ENCODE measurements at places on chromosomes 4 and X.

DNA sequence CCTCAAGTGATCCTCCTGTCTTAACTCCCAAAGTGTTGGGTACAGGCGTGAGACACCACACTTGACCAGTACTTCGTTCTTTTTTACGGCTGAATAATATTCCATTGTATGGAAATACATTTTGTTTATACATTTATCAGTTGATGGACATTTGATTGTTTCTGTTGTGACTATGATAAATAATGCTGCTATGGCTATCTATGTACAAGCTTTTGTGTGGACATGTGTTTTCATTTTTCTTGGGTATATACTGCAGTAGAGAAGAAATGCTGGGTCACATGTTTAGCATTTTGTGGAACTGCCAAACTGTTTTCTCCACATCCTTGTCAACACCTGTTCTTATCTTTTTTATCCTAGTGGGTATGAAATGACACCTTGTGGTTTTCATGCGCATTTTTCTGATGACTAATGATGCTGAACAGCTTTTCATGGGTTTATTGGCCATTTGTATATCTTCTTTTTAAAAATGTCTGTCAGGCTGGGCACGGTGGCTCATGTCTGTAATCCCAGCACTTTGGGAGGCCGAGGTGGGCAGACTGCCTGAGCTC, 37.3 kb downstream of the SAT1 start:
- DNase-seq, result no peak

GRCh38 chr4:42144028-42144427, 8.4 kb downstream of the BEND4 start:
- DNase-seq, result no peak

DNA sequence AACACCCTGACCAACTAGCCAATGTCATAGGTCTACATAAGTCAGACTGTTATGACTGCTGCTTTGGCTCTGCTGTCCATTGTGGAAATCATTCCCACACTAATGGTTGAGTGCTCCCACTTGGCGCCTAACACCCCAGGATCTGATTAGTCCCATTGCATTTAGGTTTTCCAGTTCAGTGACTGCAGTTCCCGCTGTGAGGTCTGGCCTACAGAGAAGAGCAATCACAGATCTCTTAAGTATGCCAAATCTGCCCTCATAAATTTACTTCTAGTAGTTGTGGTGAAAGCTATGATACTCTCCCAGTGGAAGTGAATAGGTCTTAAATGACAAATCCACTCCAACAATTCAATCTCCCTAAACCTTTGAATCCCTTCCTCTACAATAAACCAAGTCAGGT, 77.3 kb upstream of the IL2 start:
- DNase-seq, result no peak

DNA sequence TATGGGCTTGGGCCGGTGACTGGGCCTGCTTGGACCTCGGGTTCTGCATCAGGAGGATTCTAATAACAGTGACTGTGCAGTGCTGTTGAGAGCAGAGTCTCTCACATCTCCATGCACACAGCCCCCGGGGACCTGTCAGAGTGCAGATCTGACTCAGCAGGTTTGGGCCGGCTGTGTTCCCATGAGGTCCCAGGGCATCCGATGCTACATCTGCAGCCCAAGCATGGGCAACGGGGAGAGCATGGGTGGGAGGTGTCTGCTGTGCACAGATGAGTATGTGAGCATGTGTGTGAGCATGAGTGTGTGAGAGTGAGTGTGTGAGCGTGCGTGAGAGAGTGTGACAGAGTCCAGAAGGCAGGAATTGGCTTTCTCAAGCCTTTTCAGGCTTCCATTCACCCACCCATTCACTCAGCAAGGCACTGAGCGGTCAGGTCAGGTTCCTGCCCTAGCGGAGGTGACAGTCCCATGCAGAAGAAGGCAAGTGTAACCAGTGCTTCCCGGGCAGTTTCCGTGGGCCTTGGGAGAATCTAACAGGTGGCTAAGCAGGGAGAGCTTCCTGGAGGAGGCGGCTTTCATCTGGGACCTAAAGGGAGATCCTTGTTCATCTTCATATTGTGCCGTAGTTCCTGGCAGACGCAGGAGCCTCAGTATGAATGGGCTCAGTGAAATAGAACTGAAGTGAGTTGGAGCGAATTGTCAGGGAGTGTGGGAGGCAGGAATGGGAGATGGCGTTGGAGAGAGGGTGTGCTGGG, 62.6 kb downstream of the SORCS2 start:
- DNase-seq, result no peak

DNA sequence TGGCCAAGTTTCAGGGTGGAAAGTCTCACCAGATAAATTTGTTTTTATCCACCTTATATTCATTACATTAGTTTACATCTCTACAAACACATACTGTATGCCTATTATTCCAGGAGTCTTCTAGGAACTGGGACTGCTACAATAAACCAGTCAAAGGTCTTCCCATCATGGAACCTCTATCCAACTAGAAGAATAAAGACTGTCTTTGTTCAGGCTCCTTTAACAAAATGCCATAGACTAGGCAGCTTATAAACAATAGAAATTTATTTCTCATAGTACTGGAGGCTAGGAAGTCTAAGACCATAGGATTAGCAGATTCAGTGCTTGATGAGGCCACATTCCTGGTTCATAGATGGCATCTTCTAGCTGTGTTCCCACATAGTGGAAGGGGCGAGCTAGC, 61.6 kb downstream of the PACRGL start:
- DNase-seq, result no peak

DNA sequence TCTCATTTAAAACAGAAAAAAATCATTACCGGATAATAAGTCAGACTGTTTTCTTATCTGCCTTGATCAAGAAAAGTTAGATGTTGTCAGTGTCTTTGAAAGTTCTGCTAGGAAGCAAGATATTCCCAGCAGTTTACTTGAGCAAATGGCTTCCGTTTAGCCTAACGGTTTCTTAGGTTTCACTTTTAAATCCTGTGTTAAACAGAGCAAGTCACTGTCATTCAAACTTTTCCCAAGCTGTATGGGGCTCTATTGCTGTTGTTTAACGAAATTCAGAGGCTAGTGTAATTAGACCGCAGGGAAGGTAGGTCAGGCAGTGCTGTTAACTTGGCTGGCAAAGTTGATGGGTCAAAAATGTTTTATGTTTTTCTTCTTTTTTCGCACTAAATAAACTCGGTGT, 80.3 kb upstream of the NEIL3 start:
- DNase-seq, result no peak

GRCh38 chrX:110536816-110537215, 178.2 kb downstream of the RTL9 start:
- DNase-seq, result no peak
